Endodermal cell (in vitro differentiated cells): ENCODE measurements at places on chromosomes 13 and 19. TPM values are rescaled to one million over a fixed set of nuclear protein-coding genes. Genes with fewer than 3 reads are reported as not detected.

Gene SPIB
- 2.0 and 2.6 TPM in 2 replicates for total RNA-seq

Gene IRGC
- not detected in 2 replicates for total RNA-seq

Gene RNF17
- total RNA-seq: not detected in 3 replicates

Gene NRTN
- total RNA-seq: 5.8 and 6.2 TPM in 2 replicates

Gene ZNF296
- 2.1 to 114 TPM (median 2.9 TPM) in 3 replicates for total RNA-seq

Gene LRP3
- 15.9 to 34.4 TPM (median 33.2 TPM) in 3 replicates for total RNA-seq

Gene KBTBD6
- total RNA-seq: 8.5 TPM in 2 replicates

Gene S1PR5
- 1.0 and 1.2 TPM in 2 replicates for total RNA-seq

Gene ZNF284
- total RNA-seq: 1.9 and 2.1 TPM in 2 replicates

Gene ZNF155
- 7.1 and 9.7 TPM in 2 replicates for total RNA-seq

Gene GPR12
- not detected in 3 replicates for total RNA-seq

Gene TUBA3C
- total RNA-seq: not detected in 2 replicates

Gene LRRC8E
- total RNA-seq: 2.0 to 4.3 TPM (median 2.8 TPM) in 3 replicates

Gene ZNF100
- 20.3 and 20.4 TPM in 2 replicates for total RNA-seq

Gene LAIR2
- not detected in 2 replicates for total RNA-seq

Gene MCF2L
- total RNA-seq: 26.8 to 51.8 TPM (median 49.9 TPM) in 3 replicates

Gene ZNF358
- total RNA-seq: 45.9 and 46.4 TPM in 2 replicates

Gene DAPK3
- 89.9 to 128 TPM (median 95.1 TPM) in 3 replicates for total RNA-seq

Gene XPO4
- total RNA-seq: 31.5 and 32.0 TPM in 2 replicates

Gene IRS2
- 23.6 to 37.0 TPM (median 23.7 TPM) in 3 replicates for total RNA-seq

Gene ZNF17
- 6.7 to 7.6 TPM (median 6.9 TPM) in 3 replicates for total RNA-seq

Gene MED16
- total RNA-seq: 69.1 to 91.8 TPM (median 75.8 TPM) in 3 replicates

Gene CDX2
- total RNA-seq: not detected in 2 replicates

Gene ZNF439
- total RNA-seq: 0.38 to 0.65 TPM (median 0.47 TPM) in 3 replicates

Gene KCTD15
- total RNA-seq: 26.6 to 36.6 TPM (median 36.5 TPM) in 3 replicates

Gene PDE4A
- 1.2 to 1.9 TPM (median 1.7 TPM) in 3 replicates for total RNA-seq

Gene SIGLEC6
- 0.25 and 0.26 TPM in 2 replicates for total RNA-seq

Gene MYH14
- total RNA-seq: 15.1 and 16.7 TPM in 2 replicates

Gene KCNRG
- total RNA-seq: 0.77 and 1.1 TPM in 2 replicates

Gene TMEM238
- 3.5 to 4.7 TPM (median 4.4 TPM) in 3 replicates for total RNA-seq

Gene OR7C1
- total RNA-seq: not detected in 2 replicates

Gene CALR3
- 0.25 TPM in 1 of 2 replicates, not detected in the other for total RNA-seq

Gene ZNF154
- total RNA-seq: 19.3 and 21.2 TPM in 2 replicates

Gene ZNF99
- not detected in 2 replicates for total RNA-seq

Gene CGB2
- not detected in 3 replicates for total RNA-seq

Gene ADAMTS10
- 28.4 to 35.9 TPM (median 32.8 TPM) in 3 replicates for total RNA-seq

Gene ZNF428
- 42.9 to 44.3 TPM (median 43.6 TPM) in 3 replicates for total RNA-seq

Gene CEACAM20
- not detected in 2 replicates for total RNA-seq

Gene GEMIN7
- total RNA-seq: 56.6 and 59.1 TPM in 2 replicates

Gene ZNF560
- not detected in 3 replicates for total RNA-seq

Gene RFPL4AL1
- total RNA-seq: not detected in 3 replicates

Gene SLC15A1
- total RNA-seq: 0.53 to 1.5 TPM (median 0.74 TPM) in 3 replicates

Gene CRX
- 0.44 to 10.2 TPM (median 0.74 TPM) in 3 replicates for total RNA-seq

Gene ZNF491
- 0.90 TPM in 2 replicates for total RNA-seq

Gene ALKBH6
- total RNA-seq: 31.1 to 38.7 TPM (median 37.8 TPM) in 3 replicates

Gene KIR2DL4
- total RNA-seq: not detected in 2 replicates

Gene SHISA7
- not detected in 2 replicates for total RNA-seq

Gene ALKBH7
- total RNA-seq: 98.3 and 102 TPM in 2 replicates

Gene CGB5
- total RNA-seq: not detected in 3 replicates

Gene TMPRSS9
- total RNA-seq: 0.63 to 0.90 TPM (median 0.73 TPM) in 3 replicates

Gene ZNF66
- 33.6 and 42.6 TPM in 2 replicates for total RNA-seq

Gene KANK3
- 2.3 to 3.4 TPM (median 2.7 TPM) in 3 replicates for total RNA-seq
